ENCODE measurements at places on chromosomes 4 and X. TPM values are rescaled to one million over a fixed set of nuclear protein-coding genes. Genes with fewer than 3 reads are reported as not detected.

DNA sequence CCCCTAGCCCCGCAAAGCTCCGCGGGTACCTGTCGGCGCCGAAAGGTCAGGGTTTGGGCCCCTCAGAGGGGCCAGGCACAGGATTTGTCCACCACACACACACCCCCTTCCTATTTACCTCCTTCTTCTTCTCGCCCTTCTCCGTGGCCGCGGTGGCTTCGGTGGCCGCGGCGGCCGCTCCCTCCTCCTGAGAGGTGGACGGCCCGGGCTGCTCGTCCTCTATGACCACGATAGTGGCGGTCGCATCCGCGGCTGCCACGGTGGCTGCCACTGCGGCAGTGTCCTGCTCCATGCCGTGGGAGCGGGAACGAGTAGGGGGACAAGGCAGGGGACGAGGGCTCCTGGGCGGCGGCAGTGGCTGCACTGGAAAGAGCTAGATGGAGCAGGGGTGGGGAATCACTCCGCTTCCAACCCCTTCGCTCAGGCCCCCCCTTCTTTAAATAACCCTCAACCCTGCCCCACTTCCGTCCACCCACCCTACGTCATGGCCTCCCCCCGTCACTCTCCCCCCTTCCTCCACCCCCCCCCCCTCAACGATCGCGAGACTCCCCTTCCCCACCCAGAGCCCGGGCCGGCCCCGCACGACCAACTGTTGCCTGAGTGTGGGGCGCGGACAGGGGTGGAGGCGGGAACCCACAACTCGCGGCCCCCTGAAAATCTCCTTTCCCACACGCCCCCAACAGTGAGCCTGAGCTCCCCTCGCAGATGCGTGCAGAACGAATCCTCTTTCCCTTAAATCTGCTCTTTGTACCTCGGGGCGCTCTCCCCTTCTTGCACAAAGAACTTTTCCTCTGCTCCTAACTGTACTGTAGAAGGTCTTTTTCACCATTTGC, at the start of gene SMARCA1:
Gene SMARCA1 (minus strand): TSS at position 412 of the 833 bp plus-strand sequence. CDS start 120 bp downstream, at position 292.
- no peak within 1 kb of the TSS for H3K27ac ChIP-seq
- no peaks in the 10 kb centered on the region for H3K36me3 ChIP-seq
- H3K4me1 ChIP-seq: peaks cover 4% of the 10 kb centered on the region
- no peak for DNase-seq
- H3K4me3 ChIP-seq: no peak within 1 kb of the TSS

Gene VSIG1
- 31.8 TPM for total RNA-seq

- H3K27ac ChIP-seq: no peak overlapping the region
- no peak overlapping the region for H3K4me3 ChIP-seq
- peaks cover 51% of the 10 kb centered on the region for H3K36me3 ChIP-seq
- no peak for DNase-seq
- no peaks in the 10 kb centered on the region for H3K27me3 ChIP-seq
- no peaks in the 10 kb centered on the region for H3K4me1 ChIP-seq
These were observed 155.9 kb downstream of the STIM2 start for GRCh38 chr4:27016551-27016950.

Gene OPRPN
- not detected for total RNA-seq

- no peak overlapping the region for H3K4me3 ChIP-seq
- H3K27me3 ChIP-seq: no peaks in the 10 kb centered on the region
- no peaks in the 10 kb centered on the region for H3K36me3 ChIP-seq
- DNase-seq: no peak
These were observed 358.5 kb downstream of the SPOCK3 start for GRCh38 chr4:166875821-166876220.

Gene CDX4
- total RNA-seq: not detected

Gene TSPAN5
- 21.2 TPM for total RNA-seq

Gene DAPP1
- total RNA-seq: 29.8 TPM

- no peak overlapping the region for H3K27ac ChIP-seq
- no peaks in the 10 kb centered on the region for H3K4me1 ChIP-seq
- no peaks in the 10 kb centered on the region for H3K27me3 ChIP-seq
- DNase-seq: peak; percentile 4
These were observed 41.3 kb downstream of the ABLIM2 start for GRCh38 chr4:8117278-8117682.

DNA sequence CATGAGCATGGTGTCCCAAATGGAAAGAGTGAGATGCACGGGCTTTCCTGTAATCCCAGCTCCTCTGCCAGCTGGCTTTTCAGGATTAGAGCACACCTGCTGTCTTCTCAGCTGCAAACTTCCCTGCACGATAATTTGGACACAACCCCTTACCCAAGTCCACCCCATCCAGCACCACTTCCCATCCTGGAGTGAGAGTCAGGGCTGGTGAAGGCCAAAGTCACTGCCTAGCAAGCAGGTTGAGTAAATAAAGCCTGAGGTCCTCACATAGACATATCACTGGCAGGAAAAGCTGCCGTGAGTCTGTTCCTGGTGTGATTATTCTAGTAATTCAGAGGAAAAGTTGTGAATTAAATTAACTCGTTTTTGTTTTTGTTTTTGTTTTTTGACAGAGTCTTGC, 113.9 kb upstream of the MBNL3 start:
- DNase-seq: no peak
- no peak overlapping the region for H3K4me3 ChIP-seq
- H3K27ac ChIP-seq: no peak overlapping the region

DNA sequence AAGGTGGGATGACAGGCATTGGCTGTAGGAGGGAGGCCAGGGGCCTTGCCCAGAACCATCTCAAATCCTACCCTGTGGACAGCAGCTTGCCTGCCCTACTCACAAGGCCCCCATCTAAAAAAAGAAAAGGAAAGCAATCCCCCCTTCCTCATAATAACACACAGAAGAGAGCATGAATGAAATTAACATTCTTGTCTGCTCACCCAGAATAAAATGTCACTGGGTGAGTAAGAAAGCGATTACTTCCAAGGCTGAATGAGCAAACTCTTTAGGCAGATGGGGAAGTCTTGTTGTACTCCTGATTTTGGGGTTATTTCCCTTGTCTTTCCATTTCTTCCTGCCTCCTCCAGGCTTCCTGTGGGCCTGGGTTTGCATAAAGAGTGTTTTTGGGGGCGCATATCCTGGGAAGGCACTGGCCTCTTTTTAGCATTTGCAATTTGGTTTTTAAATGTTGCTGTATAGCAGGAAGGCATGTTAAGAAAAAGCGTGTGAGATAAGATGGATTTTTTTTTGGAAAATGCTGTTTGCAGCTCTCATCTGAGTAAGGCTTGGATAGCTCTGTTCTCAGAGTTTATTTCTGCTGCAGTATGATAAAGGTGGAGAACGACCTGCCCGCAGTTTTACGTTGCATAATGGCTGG, 248.3 kb upstream of the GATB start:
- no peak for DNase-seq
- no peak overlapping the region for H3K4me3 ChIP-seq
- peaks cover 14% of the 10 kb centered on the region for H3K4me1 ChIP-seq
- H3K36me3 ChIP-seq: no peaks in the 10 kb centered on the region
- H3K27ac ChIP-seq: no peak overlapping the region

Gene TAF7L
- not detected for total RNA-seq

Gene MGARP
- 0.49 TPM for total RNA-seq

DNA sequence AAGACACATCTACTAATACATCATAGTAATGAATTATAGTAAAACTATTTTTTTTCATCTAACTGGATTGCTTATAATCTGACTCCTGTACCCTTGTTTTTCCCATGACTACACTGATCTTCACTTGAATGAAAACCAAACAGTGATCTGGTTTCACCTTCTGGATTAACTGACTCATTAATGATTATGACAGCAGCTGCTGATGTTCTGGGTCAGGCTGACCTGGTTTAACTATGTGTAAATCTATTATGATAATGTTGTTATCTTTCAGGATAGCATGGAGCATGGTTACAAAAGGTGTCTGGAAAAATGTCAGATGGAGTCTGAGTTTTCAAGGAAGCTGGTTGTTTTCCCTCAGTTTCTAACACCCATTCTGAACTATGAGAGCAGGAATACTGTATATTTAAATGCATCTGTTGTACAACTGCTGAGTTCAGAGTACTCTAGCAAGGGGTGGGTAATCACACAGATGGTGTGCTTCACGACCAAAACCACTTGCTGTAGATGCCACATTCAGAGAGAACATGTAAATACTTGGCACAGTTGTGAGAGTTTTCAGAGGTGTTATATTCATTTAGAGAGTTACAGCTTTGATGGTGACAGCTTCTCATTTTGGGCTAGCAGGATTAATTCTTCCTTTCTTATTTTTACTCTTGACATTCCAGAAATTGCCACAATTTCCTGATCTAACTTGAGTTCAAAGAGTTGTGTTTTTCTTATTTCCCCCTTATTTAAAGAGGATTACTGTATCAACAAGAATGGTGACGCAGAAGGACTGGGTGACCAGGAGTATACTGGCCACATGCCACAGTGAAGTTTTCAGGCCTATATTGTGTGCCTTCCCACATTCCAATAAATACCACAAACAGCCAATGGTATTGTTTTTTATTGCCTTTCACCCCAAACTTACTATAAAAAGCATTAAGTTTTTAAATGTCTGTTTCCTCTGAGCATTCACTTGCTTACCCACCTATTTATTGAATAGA, 249.7 kb upstream of the TET2 start:
- H3K4me3 ChIP-seq: no peak overlapping the region
- no peaks in the 10 kb centered on the region for H3K4me1 ChIP-seq
- no peaks in the 10 kb centered on the region for H3K27me3 ChIP-seq
- H3K27ac ChIP-seq: no peak overlapping the region
- H3K36me3 ChIP-seq: no peaks in the 10 kb centered on the region

DNA sequence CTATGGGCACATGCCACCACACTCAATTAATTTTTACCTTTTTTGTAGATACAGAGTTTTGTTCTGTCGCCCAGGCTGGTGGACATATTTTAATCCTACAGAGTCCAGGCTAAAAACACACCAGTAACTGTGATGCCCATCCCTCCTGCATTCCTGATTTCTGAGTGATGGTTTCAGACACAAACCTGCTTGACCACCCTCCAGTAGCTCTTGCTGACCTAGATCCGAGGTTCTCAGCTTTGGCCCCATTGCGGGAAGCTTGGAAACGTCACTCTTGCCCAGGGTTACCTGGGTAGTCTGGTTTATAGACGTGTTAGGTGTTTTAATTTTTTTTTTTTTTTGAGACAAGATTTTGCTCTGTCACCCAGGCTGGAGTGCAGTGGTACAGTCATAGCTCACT, 7.5 kb downstream of the CD99 start:
- H3K36me3 ChIP-seq: peaks cover 13% of the 10 kb centered on the region
- H3K4me1 ChIP-seq: peaks cover 91% of the 10 kb centered on the region
- DNase-seq: no peak
- H3K4me3 ChIP-seq: no peak overlapping the region

DNA sequence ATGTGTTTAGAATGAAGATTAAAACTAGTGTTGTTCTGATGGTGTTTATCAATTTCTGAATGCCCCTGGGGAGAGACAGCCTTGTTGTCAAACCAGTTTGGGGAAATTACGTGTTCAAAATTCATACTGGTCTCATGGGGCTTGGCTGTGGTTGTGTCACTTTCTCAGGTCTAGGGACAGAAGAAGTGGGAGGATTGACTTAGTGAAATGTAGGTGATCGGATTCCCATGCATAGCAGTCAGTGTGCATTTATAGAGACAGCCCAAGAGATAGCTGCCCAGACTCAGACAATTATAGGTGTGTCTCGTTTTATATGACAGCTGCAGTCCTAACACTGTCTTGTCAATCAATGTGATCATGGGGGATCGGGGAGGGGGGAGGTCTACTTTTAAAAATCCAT, 94.4 kb upstream of the CLCN4 start:
- H3K4me1 ChIP-seq: no peaks in the 10 kb centered on the region
- no peak overlapping the region for H3K27ac ChIP-seq
- no peak overlapping the region for H3K4me3 ChIP-seq
- no peaks in the 10 kb centered on the region for H3K27me3 ChIP-seq
- no peaks in the 10 kb centered on the region for H3K36me3 ChIP-seq

DNA sequence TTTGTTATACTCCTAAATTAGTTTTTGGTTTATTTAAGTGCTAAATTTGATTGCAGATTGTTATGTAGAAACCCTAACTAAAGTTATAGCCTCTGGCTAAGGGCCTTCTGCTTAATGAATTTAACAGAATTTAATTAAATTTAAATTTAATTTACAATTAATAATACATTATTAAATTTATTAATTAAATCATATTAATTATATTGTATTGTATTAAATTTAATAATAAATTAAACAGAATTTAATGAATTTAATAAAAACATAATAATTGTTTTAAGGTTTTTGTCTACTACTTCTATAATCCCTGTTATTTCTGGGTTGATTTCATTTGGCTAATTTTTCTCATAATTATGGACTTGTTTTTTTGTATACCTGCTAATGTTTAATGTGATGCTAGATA, 141.9 kb upstream of the TECRL start:
- H3K4me1 ChIP-seq: no peaks in the 10 kb centered on the region
- no peaks in the 10 kb centered on the region for H3K36me3 ChIP-seq
- DNase-seq: no peak
- H3K4me3 ChIP-seq: no peak overlapping the region

Gene STK32B
- not detected for total RNA-seq

DNA sequence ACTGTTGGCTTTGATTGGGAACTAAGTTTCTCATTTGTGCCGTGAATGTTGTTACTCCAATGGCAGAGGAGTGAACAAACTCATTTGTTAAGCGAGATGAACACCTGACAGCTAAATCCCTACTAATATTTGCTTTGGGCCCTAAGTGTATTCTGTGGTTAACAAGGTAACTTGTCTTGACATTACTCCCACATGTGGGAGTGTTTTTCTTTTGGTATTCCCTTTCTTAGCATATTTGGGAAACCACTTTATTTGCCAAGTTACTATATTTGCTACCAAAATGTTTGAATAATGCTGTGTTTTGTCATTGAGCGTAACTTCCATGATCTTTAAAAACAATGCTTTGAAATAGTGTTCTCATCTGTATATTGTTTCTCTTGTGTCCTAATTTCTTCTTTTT, 82.5 kb downstream of the ARHGAP10 start:
- no peak overlapping the region for H3K27ac ChIP-seq
- no peak for DNase-seq
- no peaks in the 10 kb centered on the region for H3K36me3 ChIP-seq
- H3K27me3 ChIP-seq: no peaks in the 10 kb centered on the region

GRCh38 chr4:86924811-86925210, 10.0 kb upstream of the AFF1 start:
- H3K27me3 ChIP-seq: no peaks in the 10 kb centered on the region
- H3K4me3 ChIP-seq: no peak overlapping the region
- no peaks in the 10 kb centered on the region for H3K36me3 ChIP-seq

Gene RS1
- not detected for total RNA-seq

Data from CD4-positive, CD25-positive, alpha-beta regulatory T cell (primary cell).